ENCODE measurements at places on chromosomes 4 and X.

DNA sequence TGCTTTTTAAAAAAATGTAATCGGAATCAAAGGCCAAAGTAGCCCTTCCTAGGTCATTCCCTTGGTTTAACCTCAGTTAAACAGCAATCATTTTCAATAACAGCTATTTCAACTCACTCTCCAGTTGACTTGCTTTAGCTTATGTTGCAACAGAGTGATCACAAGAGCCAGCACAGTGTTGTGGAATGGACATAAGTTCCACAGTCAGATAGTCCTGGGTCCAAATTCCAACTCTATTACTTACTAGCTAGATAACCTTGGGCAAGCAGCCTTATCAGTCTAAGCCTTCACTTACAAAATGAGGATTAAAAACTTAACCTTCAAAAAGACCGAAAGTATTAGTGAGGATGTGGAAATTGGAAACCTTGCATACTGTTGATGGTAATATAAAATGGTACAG is 9.2 kb upstream of the GPC3 start:
- DNase-seq, result no peak

GRCh38 chrX:130539721-130540321 is 138.0 kb downstream of the RBMX2 start:
- no peak for DNase-seq

GRCh38 chr4:99885063-99885664 is 9.1 kb downstream of the LAMTOR3 start:
- no peak for DNase-seq

GRCh38 chr4:172815499-172816164 is 353.0 kb upstream of the GALNT7 start:
- no peak for DNase-seq

- DNase-seq, result no peak
These were observed 212.3 kb upstream of the FGF13 start for GRCh38 chrX:138923805-138924204.

- DNase-seq, result no peak
These were observed 94.5 kb upstream of the STIM2 start for GRCh38 chr4:26766141-26766540.

- DNase-seq, result no peak
These were observed 9.7 kb downstream of the SOD3 start for GRCh38 chr4:24805067-24805466.

DNA sequence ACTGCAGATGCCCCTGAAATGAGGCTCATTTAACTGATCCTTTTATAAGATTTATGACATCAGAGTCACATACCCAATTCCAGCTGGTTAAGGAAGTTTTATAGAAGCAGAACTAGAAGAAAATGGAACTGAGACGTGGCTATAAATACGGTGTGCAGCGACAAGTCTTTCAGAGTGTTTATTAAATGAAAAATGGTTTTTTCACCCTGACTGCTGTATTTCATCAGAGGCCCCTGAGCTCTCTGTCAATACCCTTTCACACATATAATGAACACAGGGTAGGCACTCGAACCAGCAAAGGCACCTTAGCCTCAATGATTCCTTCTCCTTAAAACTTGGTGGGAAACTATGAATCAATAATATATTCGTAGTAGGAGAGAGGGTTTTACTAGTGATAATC is 380.8 kb upstream of the ANXA10 start:
- no peak for DNase-seq

GRCh38 chr4:26360273-26360672 is 39.5 kb downstream of the RBPJ start:
- DNase-seq, result no peak

GRCh38 chrX:46485897-46486296 is 59.3 kb downstream of the ZNF674 start:
- DNase-seq, result no peak

- peak; percentile 55 for DNase-seq
These were observed 84.3 kb downstream of the NBDY start for GRCh38 chrX:56813318-56813837.

- no peak for DNase-seq
These were observed 50.0 kb downstream of the C4orf46 start for GRCh38 chr4:158621729-158622128.

DNA sequence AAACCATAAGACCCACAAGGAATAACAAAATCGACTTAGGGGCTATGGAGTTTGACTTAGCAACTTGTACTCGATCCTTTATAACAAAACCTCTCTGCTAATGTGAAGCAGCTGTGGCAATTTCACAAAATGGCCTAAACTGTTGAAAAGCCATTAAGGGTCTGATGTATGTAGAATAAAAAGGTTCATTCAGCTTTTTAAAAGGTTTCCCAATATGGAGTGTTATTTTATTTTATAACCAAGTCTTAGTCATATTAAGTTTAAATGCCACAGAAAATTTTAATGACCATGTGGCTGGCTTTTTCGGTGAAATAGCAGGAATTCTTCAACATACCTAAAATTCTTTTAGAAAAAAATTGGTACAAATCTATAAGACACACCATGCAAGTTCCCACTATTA is 291.8 kb upstream of the HAND2 start:
- DNase-seq, result no peak

- no peak for DNase-seq
These were observed 179.7 kb upstream of the NDP start for GRCh38 chrX:44152852-44153251.

GRCh38 chr4:76061982-76062381 is 12.5 kb upstream of the ART3 start:
- DNase-seq, result no peak

GRCh38 chrX:45740291-45740690 is 539.6 kb upstream of the DIPK2B start:
- DNase-seq, result no peak

- DNase-seq, result no peak
These were observed 36.2 kb downstream of the CTBP1 start for GRCh38 chr4:1212546-1213335.

GRCh38 chrX:78747489-78747888 is at the start of gene LPAR4:
TSS of gene LPAR4 (plus strand) at chrX:78747720. CDS start at chrX:78754870, 7,150 bp downstream.
- no peak for DNase-seq

GRCh38 chrX:133661962-133662839 is 246.9 kb upstream of the GPC4 start:
- no peak for DNase-seq

GRCh38 chr4:52704133-52704532 is 45.0 kb upstream of the USP46 start:
- no peak for DNase-seq

- no peak for DNase-seq
These were observed 66.0 kb downstream of the MANBA start for GRCh38 chr4:102694791-102695190.

- no peak for DNase-seq
These were observed 280.9 kb downstream of the ARAP2 start for GRCh38 chr4:35963383-35963782.

GRCh38 chr4:123127875-123128274 is 205.5 kb upstream of the NUDT6 start:
- no peak for DNase-seq

GRCh38 chr4:89752932-89753598 is 83.9 kb downstream of the SNCA start:
- no peak for DNase-seq

- DNase-seq, result no peak
These were observed 261.2 kb downstream of the TRIML1 start for GRCh38 chr4:188400451-188400850.

- DNase-seq, result no peak
These were observed 118.6 kb downstream of the PALLD start for GRCh38 chr4:168615294-168616065.

- no peak for DNase-seq
These were observed 22.8 kb upstream of the TLR2 start for GRCh38 chr4:153661215-153661822.

GRCh38 chrX:140664939-140665338 is 44.6 kb upstream of the LINC00632 start:
- no peak for DNase-seq

DNA sequence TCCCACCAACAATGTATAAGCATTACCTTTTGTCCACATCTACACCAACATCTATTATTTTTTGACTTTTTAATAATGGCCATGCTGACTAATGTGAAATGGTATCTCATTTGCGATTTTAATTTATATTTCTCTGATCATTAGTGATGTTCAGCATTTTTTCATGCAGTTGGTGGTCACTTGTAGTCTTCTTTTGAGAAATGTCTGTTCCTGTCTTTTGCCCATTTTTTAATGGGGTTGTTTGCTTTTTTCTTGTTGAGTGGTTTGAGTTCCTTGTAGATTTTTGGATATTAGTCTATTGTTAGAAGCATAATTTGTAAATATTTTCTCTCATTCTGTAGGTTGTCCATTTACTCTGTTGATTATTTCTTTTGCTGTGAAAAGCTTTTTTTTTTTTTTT is 36.8 kb upstream of the PDLIM5 start:
- DNase-seq, result no peak

DNA sequence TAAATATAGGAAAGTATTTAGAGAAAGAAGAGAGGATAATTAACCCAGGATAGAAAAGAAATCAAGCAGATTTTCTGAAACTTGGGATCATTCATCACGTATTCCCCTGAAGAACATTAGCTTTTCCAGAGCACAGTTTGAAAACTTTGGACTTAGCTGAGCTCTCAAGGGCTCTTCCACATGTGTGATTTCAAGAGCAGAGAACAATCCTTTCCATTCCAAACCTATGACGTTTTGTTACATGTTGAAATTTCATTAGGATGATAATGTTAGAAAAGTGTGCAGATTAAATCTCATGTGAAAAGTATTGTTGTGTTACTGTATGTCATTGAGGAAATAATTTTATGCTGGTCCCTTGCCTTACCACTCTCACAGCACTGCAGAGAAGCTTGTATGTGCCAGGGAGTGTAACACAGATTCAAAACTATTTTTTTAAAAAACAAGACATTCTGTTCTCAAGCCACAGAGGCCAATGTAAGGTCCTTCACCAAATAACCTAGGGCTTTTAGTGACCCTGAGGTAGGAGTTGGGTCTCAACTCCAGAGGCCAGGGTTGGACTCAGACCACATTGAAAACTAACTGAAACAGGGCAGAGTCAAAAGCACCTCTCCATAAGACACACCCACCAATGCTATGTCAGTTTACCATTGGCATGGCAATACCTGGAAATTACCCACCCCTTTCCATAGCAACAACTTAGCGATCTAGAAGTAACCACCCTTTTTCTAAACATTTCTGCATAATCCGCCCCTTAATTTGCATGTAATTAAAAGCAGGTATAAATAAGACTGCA is 141.3 kb downstream of the ANXA5 start:
- DNase-seq, result no peak

DNA sequence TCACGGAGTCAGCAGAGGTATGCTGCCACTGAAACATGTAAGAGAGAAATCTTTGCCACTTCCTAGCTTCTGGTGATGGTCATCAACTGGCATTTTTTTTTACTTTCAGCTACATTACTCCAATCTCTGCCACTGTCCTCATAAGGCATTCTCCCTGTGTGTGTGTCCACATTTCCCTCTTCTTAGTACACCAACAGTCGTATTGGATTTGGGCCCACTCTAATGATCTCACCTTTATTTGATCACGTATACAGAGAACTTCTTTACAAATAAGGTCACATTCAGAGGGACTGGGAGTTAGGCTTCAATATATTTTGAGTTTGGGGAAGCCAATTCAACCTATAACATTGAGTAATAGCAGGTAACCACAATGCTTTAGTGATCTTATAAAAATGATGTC is 649.1 kb downstream of the GRID2 start:
- DNase-seq, result no peak

GRCh38 chr4:76463568-76463967 is 28.5 kb downstream of the SHROOM3 start:
- DNase-seq, result no peak

DNA sequence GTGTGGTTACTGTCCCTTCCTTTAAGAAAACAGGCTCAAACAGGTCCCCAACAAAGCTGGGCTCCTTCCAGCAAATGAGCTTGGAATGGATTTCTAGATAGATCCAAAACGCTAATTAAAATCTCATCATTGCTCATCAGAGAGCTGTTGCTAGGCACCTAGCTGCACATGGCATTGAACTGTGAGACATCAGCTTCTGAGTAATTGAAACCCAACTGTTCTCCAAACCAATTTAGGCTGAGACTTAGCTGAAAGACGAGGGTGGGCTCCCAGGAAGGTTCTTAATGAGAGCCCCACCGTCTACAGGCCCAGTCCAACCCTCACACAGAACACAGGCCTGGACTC is 59.1 kb downstream of the FAM184B start:
- DNase-seq, result no peak

DNA sequence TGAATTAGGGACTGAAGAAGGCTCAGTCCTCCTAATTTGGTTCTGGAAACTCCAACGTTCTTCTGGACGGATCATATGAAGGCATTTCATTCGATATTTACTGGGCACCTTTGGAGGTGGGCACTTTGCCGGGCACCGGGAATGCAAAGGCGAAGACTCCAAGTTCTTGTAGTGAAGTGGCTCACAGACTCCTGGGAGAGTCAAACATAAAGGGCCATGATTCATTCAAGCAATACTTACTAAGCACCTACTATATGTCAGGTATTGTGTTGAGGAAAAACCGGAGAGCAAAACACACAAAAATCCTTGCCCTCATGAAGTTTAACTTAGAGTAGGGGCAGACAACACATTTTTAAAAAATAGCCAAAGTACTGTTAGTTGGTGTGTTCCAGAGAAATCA is 17.0 kb upstream of the ERCC6L start:
- no peak for DNase-seq

- no peak for DNase-seq
These were observed 8.6 kb upstream of the ZXDA start for GRCh38 chrX:57918750-57919436.

DNA sequence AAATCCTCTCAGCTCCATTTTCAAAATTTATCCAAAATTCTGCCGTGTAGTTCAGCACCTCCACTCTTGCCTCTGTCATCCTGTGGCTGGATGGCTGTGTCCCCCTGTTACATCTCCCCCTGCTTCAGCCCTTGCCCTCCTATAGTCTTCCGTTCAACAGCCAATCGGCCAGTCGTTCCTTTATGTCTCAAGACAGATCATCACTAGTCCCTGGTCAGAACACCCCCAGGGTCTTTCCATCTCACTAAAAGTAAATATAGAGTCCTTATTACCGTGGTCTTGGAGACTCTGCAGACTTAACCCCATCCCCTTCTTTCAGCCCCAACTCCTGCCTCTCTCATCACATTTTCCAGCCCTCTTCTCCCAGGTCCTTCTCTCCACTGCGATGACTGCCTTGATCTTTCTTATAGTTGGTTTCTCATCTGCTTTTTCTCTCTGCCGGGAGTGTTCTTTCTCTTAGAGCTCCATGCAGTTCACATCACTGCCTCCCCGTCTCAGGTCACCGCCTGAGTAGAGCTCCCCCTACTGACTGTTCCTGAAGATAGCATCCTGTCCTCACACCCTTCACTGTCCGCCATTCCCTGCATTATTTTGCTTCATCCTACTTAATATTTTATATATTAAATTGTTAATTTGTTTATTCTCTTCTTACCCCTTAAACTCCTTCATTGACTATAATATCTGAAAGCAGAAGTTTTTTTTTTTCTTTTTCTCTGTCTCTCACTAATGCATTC is 736.9 kb upstream of the MAGEB2 start:
- DNase-seq, result no peak

DNA sequence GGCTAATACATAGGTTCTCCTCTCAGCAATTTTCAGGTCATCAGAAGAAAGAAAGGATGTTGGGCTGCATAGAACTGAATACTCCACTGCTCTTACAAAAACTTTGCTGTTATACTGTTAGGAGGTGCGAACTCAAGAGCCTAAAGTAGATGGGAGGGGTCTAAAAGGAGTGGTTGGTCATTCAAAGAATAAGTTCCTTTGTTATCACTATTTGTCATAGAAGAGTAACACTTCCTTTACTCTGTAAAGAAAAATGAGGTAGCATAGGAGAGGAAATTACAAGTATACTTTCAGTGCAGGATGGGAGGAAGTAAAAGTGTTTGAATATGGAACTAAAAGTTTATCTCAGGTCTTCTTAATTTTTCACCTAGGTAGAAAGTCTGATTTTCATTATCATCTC is 61.5 kb downstream of the CCNI start:
- DNase-seq, result no peak

GRCh38 chr4:159049780-159050375 is 53.0 kb upstream of the RAPGEF2 start:
- no peak for DNase-seq

Data from mesenteric fat pad (tissue), 1 donor.